ENCODE measurements at places on chromosomes 13 and 19.

DNA sequence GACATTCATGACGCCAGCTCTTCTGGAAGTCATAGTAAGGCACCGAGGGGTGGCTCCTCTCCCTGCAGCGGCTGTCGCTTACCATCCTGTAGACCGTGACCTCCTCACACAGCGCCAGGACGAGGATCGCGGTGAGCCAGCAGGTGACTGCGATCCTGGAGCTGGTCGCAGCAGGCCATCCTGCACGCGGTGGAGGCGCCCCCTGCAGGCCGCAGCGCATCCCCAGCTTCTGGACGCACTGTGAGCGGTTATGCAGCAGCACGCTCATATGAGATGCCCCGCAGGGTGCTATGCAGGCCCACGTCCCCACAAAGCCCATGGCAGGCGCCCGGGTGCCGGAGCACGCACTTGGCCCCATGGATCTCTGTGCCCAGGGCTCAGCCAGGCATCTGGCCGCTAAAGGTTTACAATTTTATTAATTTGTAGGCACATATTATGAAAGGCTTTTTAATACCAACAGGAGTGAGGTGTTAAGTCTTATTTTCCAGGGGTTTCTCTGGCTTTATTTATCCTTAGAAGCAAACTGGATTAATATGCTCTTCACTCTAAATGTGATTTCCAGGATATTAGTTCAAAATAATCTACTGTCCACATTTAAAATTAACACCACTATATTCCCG is 35.6 kb upstream of the PSPC1 start:
- no peak for DNase-seq

- no peak for DNase-seq
These were observed 239.8 kb upstream of the KLHL1 start for GRCh38 chr13:70347947-70348620.

DNA sequence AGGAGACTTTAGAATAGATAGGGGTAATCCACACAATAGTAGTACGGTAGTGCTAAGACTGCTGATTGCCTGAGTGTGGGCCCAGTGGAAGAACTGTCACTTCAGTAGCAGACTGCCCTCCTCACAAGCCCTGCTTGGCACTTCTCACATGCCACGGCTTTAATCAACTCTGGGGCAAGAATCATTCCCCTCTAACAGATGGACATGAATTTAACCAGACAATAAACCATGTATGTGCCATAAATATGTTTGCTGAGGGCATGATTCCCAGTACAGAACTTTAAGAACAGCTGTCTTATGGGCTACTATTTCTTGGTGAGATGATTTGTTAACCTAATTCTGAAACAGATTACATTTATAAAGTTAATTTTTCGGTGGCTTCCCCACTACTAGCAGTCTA is 22.0 kb downstream of the DPY19L3 start:
- no peak for DNase-seq

DNA sequence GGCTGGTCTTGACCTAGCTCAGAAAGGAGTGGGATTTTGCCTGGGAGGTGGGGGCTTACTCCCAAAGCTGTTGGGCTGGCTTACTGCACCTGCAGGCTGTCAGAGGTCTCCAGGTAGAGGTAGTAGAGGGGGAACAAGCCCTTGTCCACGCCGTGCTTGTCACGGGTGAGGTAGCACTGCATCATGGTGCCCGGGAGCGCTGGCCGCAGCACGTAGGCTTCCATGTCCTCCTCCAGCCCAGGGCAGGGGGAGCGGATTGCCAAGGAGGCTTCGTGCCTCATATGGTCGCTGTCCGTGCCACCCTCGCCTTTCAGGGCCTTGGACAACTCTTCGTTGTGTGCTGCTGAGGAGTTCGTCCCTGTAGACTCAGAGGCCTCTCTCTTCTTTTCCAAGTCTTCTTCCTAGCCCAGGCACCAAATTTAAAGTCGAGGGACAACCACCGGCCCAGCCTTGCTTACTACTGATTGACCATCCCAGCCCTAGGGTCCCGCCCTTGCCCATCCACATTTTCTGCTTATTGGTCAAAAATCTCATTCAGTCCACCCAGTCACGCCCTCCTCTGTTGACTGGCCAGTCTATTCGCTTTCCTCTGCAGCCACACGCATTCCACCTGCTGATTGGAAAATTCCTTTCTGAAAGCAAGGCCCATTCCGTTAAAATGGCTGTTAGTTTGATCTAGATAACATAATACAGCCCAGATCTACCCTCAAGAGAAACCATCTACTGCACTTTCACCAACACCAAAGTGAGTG is 10.5 kb downstream of the TULP2 start:
- DNase-seq = no peak

DNA sequence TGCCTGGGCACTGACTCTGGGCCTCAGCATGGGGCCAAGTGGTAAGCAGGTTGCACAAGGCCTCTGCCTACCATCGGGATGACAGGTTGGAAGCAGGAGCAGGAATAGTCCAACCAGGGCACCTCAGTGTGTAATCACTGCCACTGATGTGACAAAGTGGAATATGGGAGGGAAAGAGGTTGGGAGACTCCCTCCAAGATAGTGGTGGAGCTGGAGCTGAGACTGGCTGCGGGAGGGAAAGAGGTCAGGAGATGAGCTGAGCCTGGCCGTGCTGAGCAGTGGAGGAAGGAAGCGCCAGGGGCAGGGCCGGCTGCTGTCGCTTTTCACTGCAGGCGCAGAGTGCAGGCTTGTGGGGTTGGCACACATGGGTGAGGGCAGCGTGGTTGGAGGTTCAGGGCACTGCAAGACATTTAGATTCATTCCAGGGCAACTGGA is 6.8 kb downstream of the UPF3A start:
- DNase-seq = no peak

GRCh38 chr13:40024967-40025714 is 369.7 kb downstream of the COG6 start:
- no peak for DNase-seq
